ENCODE measurements at places on chromosomes 5 and 9. TPM values are rescaled to one million over a fixed set of nuclear protein-coding genes. Genes with fewer than 3 reads are reported as not detected.

CD180 gene
- 0.73 TPM for polyA plus RNA-seq

EQTN gene
- polyA plus RNA-seq, result not detected

GDNF gene
- polyA plus RNA-seq, result 4.1 TPM

KIF2A gene
- 30.7 TPM for polyA plus RNA-seq

PDE8B gene
- polyA plus RNA-seq, result 3.3 TPM

SLC2A6 gene
- 1.2 TPM for polyA plus RNA-seq

PCDHGA2 gene
- polyA plus RNA-seq, result 2.3 TPM

PLAC8L1 gene
- polyA plus RNA-seq, result 0.50 TPM

TAF11L5 gene
- polyA plus RNA-seq, result not detected

MRPL41 gene
- 21.4 TPM for polyA plus RNA-seq

PRR7 gene
- polyA plus RNA-seq, result 0.69 TPM

PPP3R2 gene
- polyA plus RNA-seq, result not detected

PLPPR1 gene
- 5.8 TPM for polyA plus RNA-seq

PRRX2 gene
- polyA plus RNA-seq, result 7.5 TPM

TMEM252 gene
- polyA plus RNA-seq, result 1.2 TPM

LRRC70 gene
- polyA plus RNA-seq, result 5.3 TPM

ANKRD20A1 gene
- not detected for polyA plus RNA-seq

BTNL3 gene
- polyA plus RNA-seq, result 0.09 TPM

C9 gene
- 0.25 TPM for polyA plus RNA-seq

SLC22A4 gene
- 5.2 TPM for polyA plus RNA-seq

Data from muscle of back (tissue), 13 donors.